PC-9 (cell line): ENCODE measurements at places on chromosomes 2 and 18. TPM values are rescaled to one million over a fixed set of nuclear protein-coding genes. Genes with fewer than 3 reads are reported as not detected.

B3GNT2 gene
- 30.8 and 30.9 TPM in 2 replicates for total RNA-seq

DNA sequence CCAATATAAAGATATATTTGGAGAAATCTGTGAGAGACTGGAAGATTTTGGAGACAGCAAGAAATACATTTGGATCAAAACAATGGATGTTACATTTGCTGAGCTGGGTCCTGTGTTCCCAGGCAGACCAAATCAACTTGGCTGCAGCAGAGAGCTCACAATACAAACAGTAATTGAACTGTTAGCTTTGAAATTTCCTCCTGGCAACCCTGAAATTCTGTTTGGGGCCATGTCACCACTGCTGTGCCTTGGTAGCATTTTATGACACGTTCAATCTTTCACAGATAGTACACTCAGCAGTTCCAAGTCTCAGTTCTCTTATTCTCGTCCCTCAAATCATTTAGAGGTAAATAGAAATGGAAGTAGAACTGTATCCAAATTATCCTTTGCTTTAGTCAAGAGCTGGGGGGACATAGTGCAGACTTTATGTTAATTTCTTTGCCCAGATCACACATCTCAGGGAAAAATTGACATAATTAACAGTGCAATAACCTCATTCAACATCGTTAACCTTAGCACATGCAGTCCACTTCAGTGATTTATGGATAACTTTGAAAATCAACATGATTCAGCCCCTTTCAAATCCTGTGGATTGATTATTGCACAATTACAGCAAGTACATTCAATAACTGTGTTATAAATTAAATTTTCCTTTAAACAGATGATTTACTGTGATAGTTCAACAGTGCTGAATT, 277.4 kb upstream of the MC4R start:
- H3K4me1 ChIP-seq, result no peaks in the 10 kb centered on the region
- H3K4me3 ChIP-seq, result no peak overlapping the region
- H3K27me3 ChIP-seq, result no peaks in the 10 kb centered on the region
- H3K27ac ChIP-seq, result no peak overlapping the region
- DNase-seq, result no peak

GATA6 gene
- 9.1 and 12.3 TPM in 2 replicates for total RNA-seq

GRCh38 chr2:14219306-14219705, 413.2 kb upstream of the LRATD1 start:
- H3K27me3 ChIP-seq, result no peaks in the 10 kb centered on the region
- no peak overlapping the region for H3K4me3 ChIP-seq
- no peak overlapping the region for H3K27ac ChIP-seq
- DNase-seq, result no peak

DNA sequence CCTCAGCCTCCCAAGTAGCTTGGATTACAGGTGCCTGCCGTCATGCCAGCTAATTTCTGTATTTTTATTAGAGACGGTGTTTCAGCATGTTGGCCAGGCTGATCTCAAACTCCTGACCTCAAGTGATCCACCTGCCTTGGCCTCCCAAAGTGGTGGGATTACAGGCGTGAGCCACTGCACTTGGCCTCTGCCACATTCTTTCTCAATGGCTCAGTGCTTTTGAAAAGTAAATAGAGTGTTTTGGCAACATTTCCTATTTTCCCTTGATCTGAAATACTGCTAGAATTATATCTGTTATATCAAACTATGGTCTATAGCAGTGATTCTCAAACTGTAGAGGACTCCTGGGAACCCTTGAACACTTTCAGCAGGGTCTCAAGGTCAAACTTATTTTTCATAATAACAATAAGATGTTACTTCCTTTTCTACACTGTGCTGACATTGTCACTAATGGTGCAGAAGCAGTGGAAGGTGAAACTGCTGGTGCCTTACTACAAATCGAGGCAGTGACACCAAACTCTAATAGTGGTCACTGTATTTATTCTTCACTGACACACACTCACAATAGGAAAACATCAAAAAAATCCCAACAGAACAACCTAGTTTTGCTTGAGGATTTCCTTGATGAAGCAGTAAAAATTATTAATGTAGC, 10.6 kb downstream of the DAW1 start:
- H3K27me3 ChIP-seq, result no peaks in the 10 kb centered on the region
- no peak overlapping the region for H3K4me3 ChIP-seq
- DNase-seq, result no peak
- H3K36me3 ChIP-seq, result no peaks in the 10 kb centered on the region

DNA sequence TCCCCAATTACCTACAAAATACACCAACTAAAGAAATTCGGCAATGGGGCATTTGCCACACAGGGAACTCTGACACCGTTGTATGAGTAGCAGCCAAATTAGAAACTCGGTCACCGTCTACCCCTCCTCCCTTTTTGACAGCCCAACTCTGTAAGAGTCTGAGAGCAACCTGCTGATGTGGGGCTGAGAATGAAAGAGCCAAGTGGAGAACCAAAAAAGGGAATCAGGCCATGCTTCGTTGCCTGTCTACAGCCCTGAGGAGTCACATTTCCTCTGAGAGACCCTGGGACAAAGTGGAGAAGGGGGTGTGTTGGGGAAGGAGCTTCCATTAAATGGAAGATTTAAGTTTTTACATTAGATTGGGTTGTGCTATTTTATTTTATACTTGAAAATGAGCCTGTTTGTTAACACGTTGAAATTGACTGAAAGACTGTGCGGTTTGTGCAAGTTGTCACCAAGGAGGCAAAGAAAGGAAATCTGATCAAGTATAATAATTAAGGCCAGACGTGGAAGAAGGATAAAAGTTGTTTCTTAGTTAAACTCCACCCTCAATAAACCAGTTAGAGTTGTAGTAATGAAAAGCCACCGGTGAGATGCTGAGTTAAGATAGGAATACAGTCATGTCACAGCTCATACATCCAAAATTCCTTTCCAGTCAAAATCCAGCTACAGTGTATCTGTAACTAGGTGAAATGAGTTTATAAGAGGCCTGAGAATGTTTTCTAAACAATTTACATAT, 131.7 kb upstream of the CREB1 start:
- no peak overlapping the region for H3K4me3 ChIP-seq
- no peaks in the 10 kb centered on the region for H3K27me3 ChIP-seq
- H3K27ac ChIP-seq, result no peak overlapping the region
- peaks cover 27% of the 10 kb centered on the region for H3K4me1 ChIP-seq

GRCh38 chr2:45153121-45153520, 143.9 kb upstream of the SIX2 start:
- no peak for DNase-seq
- H3K4me3 ChIP-seq, result no peak overlapping the region
- H3K36me3 ChIP-seq, result no peaks in the 10 kb centered on the region

- H3K4me1 ChIP-seq, result peaks cover 42% of the 10 kb centered on the region
- H3K36me3 ChIP-seq, result no peaks in the 10 kb centered on the region
- no peak overlapping the region for H3K27ac ChIP-seq
Measured at GRCh38 chr2:203650860-203651613, 55.4 kb upstream of the CD28 start.

FSIP2 gene
- total RNA-seq, result 0.22 and 0.63 TPM in 2 replicates

FBLN7 gene
- total RNA-seq, result 0.70 and 1.6 TPM in 2 replicates

- H3K27ac ChIP-seq, result no peak overlapping the region
- H3K4me3 ChIP-seq, result no peak overlapping the region
- H3K4me1 ChIP-seq, result no peaks in the 10 kb centered on the region
- DNase-seq, result no peak
- no peaks in the 10 kb centered on the region for H3K27me3 ChIP-seq
Measured at GRCh38 chr2:171287611-171288010, 126.9 kb upstream of the TLK1 start.

RNF181 gene
- 93.9 and 96.7 TPM in 2 replicates for total RNA-seq

RFTN2 gene
- not detected in 2 replicates for total RNA-seq

OTOS gene
- total RNA-seq, result not detected in 2 replicates
